ENCODE measurements at places on chromosomes 4 and X.
A peak's percentile ranks its signal among the peaks of the same experiment; 100 is the strongest.

DNA sequence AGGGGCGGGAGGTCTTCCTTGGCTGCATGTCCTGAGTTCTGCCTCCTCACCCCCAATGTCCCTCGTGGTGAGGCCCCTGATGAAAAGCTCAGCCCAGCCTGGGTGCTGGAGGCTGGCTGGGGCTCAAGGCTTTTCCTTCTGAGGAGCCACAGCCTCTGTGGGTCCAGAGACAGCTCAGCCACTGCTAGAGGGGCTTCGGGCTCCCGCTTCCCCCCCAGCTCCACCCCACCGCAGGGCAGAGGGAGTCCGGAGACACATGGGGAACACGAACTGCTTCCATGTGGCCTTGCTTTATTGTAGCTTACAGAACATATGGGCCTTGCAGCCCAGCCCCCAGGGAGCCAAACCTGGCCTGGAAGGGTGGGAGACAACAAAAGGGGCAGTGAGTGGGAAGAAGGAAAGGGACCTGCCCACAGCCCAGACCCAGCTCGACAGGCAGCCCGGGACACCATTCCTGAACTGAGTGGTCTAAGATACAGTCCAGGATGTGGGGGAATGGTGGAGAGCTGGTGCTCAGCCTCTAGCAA is 89.9 kb upstream of the NKX1-1 start:
- no peak for DNase-seq

DNA sequence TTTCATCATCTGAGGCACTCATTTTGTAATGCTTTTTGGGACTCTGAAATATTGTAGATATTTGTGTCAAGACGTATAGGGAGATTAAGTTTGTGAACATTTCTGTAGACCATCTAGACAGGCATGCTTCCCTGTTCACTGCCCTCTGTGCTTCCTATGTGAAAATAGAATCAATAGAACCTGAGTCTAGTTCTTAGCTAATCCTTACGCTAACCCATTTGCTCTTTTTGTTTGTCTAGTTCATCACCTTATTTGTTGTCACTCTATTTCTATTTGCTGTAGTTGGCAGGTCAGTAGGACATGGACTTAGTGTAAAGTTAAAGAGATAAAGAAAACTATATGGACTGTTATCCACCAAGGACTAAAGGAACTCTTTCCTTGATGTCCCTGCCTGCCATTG is 1755.2 kb downstream of the C4orf33 start:
- no peak for DNase-seq

GRCh38 chr4:79445371-79445781 is 37.3 kb upstream of the GK2 start:
- no peak for DNase-seq

DNA sequence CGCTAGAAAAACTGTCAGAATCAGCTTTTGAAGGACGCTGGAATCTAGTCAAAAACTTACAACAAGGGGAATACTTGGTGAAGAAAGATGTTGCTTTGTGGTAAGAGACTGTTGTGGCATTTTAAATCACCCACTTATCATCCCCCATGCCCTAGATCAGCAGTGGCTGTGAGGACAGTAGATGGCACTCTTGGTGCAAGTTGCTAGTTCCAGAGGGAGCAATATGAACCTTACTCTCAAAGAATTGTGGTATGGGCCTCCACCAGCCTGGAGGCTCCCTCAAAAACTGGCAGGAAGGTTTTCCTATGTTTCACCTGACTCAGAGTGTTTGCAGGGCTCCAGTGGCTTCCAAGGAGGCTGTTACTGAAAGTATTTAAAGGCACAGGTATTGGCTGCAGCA is 37.7 kb upstream of the SLC16A2 start:
- peak; percentile 36 for DNase-seq

DNA sequence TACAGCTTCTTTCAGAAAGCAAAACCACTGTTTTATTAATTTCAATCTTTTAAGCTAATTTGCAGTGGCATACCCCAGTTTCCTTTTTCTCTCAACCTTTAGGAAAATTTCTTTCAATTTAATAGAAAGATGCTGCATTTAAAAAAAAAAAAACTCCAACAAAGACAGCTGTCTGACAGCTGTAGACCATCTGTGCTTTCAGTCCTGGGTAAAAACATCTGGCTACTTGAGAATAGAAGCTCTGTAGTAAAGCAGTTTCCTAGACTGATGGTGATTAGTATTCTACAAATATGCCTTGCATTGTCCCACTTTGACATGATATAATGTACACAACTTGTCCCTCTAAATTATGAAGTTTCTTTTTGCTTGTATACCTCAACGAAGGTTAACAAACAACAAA is 197.8 kb downstream of the EDA start:
- no peak for DNase-seq

DNA sequence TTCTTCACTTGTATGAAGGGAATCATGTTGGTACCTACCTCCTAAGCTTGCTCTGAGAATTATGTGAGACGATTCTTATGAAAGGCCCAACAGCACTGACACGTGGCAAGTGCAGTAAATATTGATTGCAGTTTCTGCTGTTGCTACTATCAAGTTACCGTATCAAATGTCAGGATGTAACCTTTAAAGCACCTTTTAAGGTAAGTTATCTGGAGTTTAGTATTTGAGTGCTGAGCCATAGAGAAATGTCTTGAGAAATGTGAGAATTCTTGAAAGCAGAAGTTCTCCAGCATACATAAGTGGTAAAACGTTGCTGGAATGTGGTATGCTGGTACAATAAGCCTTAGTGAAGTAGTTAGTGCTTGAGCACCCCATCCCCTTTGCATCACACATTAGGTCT is 90.4 kb downstream of the PHOX2B start:
- DNase-seq: no peak

- no peak for DNase-seq
These were observed 82.0 kb downstream of the USP46 start for GRCh38 chr4:52576961-52577623.

- peak; percentile 75 for DNase-seq
These were observed 58.0 kb upstream of the DDX3X start for GRCh38 chrX:41275661-41276609.

DNA sequence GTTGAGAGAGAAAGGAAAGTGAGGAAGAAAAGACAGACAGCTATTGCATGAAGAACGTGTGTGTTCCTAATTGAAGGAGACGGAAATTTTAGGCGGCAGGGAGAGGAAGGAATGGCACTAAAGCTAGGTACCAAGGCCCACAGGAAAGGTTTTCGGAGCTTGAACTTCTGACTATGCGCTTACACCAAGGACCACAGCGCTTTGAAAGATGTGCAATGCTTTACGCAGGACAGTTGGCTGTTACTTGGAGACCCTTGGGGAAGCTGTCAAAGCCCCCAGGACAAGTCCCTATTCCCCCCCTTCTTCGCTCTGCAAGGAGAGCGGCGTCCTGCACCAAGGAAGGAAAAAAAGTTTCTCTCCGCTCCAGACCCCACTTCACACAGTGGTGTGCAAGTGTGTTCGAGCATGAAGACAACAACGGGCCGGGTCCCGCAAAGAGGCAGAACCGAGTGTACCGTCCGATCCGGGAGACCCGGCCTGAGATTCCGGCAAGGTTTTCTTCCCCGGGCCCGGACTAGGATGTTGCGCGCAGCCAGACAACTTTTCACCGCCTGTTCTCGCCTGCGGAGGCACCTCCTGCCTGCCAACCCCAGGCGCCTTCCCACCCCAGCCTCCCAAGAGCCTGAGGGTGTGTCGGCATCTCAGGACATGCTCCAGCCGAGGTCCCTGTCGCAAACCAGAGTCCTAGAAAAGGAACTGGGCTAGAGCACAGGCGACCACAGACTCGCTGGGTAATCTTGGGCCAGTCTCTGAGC is 896 bp downstream of the KDR start:
- no peak for DNase-seq

DNA sequence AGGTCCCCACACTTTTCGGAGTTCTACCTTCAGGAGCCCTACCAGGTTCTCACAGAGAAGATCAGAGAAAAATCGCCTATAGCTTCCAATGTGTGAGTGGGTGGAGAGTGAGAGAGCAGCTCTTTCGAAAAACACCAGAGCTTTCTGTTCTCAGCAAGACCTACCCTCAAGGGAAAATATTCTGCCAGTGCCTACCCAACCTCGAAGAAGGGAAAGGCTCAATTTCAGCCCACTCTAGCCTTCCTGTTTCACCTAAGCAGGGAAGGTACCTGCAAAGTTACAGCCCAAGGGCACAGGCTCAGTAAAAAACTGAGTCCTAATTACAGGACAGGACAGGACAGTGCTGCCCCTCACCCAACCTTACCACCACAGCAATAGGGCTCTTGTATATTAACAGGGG is 104.0 kb upstream of the WDR17 start:
- DNase-seq: no peak

DNA sequence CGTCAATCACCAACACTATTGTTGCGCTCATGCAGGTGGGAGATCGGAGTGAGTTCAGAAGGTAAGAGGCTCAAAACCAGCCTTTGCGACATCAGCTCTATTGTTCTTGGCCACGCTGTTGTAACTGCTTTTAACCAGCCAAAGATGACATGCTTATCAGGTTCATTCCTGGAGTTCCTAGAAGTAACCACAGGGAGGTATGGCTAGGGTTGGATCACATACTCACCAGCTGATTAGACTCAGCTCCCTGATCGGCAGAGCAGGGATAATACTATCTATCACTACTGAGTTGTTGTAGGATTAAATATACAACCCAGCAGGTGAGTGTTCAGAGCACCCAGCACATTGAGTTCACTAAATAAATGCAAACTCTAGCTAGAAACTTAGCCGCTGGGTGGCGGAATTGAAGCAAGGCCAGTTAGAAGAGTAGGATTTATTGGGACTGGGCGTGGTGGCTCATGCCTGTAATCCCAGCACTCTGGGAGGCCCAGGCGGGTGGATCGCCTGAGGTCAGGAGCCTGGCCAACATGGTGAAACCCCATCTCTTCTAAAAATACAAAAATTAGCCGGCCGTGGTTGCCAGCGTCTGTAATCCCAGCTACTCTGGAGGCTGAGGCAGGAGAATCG is 12.4 kb downstream of the SLC34A2 start:
- no peak for DNase-seq

DNA sequence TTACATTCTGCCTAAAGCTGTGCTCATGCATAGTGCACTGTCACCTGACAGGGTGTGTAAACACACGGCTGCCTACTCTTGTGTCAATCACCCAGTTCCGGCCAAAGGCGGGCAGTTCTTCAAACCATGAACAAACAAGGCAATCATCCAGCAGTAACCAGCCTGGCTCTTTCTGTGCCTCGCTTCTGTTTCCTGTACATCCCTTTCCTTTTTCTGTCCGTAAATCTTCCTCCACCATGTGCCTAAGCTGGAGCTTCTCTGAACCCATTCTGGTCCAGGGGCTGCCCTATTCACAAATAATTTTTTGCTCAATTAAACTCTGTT is 60.8 kb upstream of the CBR4 start:
- no peak for DNase-seq
